IPS-NIHi11 (cell line): ENCODE measurements at places on chromosomes 2 and 18.

DNA sequence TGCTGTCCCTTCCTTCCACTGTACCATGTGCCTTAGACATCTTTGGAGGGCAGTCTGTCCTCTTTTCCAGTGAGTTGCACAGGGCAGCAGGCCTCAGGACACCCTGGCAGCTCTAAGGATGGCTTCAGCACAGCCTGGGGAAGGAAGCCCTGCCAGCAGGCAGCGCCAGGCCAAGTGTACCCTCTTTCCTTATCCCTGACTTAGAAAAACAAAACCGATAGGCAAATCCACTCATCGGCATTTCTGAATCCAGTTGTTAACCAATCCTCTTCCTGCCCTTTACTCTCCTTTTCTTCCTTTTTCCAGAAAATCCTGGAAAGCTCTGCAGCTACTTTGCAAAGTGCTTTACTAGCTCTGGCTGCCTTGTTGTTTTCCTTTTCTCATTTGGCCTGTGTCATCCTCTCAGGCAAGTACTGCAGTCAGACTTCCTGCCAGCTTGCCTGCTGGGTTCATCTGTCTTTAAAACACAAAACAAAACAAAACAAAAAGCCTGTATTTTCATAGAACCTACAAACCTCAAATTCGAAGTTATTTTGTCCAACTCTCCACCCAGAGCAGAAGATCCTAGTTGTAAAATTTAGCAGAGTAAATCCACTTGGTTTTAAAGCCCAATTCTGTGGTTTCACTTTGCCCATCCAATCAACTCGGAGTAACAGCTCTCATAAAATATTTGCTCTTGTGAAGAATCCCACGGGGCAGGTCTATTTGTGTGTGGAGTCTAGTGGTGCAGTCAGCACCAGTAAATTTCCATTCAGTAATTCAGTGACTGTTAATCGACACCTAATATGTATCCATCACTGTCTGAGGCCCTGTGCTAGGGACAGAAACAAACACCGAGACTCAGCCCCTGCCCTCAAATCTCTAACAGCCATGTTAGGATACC lies 45.2 kb downstream of the PCBP1 start:
- no peak for DNase-seq

GRCh38 chr2:71659868-71660518 lies 206.6 kb downstream of the DYSF start:
- DNase-seq = no peak

GRCh38 chr2:65368468-65368867 lies 63.9 kb downstream of the SPRED2 start:
- no peak for DNase-seq

- DNase-seq = no peak
Measured at GRCh38 chr18:13036622-13037320, 45.6 kb downstream of the CEP192 start.

DNA sequence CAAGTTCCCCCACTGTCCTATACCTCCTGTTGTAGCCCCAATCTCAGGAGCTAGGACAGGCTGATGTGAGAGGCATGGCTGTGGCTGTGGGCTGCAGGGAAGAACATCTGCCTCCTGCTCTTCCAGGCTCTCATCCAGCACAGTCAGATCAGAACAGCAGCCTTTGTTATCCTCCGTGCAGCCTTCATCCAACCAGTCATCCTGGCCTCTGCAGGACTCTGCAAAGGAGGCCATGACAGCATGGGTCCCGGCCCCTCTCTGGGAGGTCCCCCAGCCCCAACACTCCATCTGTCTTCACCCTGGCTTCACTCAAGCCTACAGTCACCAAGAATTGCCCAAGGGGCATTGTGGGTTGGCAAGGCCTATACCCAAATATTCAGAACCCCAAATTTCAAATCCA lies 223.2 kb upstream of the COPS8 start:
- no peak for DNase-seq

- DNase-seq = no peak
Measured at GRCh38 chr2:1234731-1235308, 178.4 kb upstream of the TPO start.

DNA sequence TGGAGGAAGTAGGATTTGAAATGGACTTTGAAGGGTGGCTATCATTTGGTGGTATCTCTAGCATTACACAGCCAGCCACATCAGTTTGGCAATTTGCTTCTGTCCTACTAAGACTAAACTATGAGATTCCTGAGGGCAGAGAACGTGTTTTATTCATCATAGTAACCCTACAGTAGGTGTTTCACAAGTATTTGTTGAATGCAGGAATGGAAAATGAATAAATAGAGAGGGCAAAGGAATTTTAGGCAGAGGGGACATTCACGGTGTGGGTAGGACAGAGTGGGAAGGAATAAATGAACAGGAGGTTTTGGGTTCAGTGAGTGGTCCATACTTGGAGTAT lies 15.7 kb upstream of the GPR39 start:
- no peak for DNase-seq

DNA sequence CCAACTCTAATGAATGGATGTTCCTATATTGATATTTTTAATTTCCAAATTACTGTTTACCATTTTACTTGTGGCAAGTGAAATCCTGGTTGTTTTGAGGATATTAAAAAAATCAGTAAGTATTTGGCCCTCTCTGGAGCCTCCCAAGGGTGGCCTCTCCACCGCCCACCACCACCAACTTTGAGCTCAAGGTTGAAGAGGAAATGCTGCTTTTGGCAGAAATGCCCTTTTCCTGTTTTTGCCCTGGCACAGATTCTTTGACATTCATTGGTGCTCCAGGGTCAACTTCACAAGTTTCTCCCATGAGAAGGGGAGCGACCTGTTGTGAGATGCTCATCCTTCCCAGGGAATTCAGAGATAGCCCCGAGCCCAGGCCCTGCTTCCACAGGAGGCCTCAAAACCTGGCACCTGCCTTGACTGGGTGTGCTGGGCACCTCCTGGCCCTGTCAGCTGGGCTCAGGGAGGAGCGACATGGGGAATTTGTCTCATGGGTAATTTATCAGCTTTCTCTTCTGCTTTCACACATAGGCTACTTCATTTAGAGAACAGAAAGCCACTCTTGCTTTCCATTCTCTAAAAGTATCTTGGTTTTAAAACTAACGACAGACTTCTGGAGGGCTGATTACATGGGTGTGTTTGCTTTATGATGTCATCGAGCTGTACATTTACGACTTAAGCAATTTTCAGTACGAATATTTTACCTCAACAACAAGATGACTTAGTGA lies 6.9 kb downstream of the CD8A start:
- no peak for DNase-seq

DNA sequence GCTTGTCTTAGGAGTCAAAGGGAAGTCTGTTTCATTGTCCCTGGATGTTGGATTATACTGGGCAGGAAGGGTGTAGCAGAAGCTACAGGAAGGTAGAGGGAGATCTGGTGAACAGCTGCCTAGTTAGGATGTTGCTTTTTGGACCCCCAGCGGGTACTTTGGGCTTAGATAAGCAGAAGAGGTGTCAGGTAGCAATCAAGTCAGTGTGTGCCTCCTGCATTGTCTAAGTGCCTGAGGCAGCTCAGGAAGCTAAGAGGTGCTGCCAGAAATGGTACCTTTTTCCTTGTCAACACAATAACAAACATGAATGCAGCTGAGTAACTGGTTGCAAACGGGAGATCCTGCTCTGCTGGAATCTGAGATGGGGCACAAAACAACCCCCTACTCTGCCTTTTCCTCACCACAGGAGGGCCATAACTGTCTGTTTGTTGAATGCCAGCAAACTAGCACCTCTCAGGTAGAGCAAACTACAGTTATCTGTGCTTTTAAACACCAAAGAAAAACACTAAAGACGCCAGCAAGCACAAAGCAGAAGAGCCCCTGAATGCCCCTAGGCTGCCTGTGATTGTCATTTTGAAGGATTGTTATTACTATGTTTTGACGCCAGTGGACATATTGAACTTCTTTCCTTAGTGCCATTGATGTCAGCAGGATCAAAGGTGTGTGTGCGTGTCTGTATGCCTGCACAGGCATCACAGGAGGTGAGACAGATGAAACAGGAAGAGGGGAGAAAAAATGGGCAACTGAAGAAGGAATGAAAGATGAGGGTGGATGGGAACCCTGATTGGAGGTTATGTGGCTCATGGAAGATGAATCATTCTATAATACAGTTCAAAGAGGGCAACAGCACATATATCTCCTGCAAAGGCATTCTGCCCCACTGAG lies 151.4 kb downstream of the ETAA1 start:
- peak; percentile 19 for DNase-seq

- DNase-seq = no peak
Measured at GRCh38 chr2:110662560-110662959, 15.3 kb downstream of the BUB1 start.

DNA sequence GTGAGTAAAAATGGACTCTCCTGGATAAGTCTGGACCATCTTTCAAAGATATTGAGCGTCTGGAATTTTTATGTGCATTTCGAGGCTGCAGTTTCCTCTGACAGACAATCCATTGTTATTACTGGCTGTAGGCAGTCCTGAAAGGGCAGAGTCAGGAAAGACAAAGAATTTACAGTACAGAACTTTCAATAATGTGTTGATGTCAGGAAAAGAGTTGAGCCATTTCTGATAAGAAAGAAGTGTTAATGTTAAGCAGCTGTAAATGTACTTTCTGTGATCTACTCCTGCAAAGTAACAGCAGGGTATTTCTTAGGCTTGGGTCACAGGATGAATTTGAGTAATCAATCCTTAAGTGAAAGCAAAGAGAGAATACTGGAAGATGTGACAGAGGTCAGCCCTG lies 29.8 kb downstream of the TSPYL6 start:
- no peak for DNase-seq

- no peak for DNase-seq
Measured at GRCh38 chr2:203763938-203764664, 57.7 kb downstream of the CD28 start.

GRCh38 chr18:36829362-36830157 lies 633 bp downstream of the KIAA1328 start:
- no peak for DNase-seq

DNA sequence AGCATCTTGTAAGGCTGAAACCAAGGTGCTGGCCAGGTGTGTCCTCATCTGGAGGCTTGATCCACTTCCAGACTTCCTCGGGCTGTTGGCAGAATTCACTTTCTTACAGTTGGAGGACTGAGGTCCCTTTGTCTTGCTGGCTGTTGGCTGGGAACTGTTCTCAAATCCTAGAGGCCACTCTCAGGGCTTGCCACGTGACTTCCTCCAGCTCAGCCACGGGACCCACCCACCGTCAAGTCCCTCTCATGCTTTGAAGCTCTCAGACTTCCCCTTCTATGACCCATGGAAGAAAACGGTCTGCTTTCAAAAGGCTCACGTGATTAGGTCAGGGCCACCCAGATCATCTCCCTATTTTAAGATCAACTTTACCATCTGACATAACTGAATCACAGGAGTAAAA lies 77.1 kb downstream of the SMAD4 start:
- no peak for DNase-seq

- no peak for DNase-seq
Measured at GRCh38 chr18:76486038-76486437, 9.0 kb downstream of the ZNF516 start.

- no peak for DNase-seq
Measured at GRCh38 chr2:223589901-223590300, 12.3 kb downstream of the SCG2 start.

GRCh38 chr18:48254077-48254602 lies 155.0 kb downstream of the ZBTB7C start:
- DNase-seq = no peak

DNA sequence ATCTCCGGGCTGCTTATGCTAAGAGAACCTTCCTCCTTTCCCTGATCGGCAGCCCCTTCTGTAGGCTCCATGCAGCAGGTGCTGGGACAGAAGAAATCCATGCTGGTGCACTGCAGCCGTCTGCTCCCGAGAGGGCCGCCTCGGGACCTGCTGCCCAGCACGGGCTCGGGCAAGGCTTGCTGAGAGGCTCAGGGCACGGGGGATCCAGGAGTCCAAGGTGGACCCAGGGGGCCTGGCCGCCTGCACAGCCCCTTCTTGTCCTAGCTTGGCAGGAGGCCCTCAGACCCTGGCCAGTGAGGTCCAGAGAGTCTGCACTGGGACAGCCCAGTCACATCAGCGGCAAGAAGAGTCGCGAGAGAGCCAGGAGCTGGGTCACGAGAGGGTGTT lies 13.3 kb upstream of the DUSP2 start:
- no peak for DNase-seq

- no peak for DNase-seq
Measured at GRCh38 chr2:237290261-237290660, 123.7 kb downstream of the COL6A3 start.

DNA sequence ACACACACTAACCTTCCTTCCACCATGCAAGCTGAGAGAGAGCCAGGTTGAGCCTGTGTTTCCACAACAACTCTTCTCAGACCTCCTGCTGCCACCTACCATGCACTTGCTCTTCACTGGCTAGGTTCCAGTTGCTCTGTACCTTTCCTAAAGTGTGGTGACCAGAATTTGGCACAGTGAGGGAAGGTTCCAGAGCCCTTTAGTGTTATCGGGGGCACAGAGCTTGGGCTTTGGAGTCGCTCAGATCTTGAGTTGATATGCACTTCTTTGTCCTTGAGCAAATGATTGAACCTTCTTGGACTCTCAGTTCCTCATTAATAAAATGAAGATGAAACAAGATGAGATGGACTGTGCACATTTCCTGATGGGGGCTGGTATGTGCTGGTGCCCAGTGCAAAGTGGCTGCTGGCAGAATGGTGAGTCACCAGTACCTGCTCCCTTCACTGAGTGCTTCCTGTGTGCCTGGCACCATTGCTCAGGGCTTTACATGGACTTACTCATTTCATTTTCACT lies 47.1 kb downstream of the NEDD4L start:
- DNase-seq = no peak

GRCh38 chr2:30641765-30642345 lies 165.4 kb downstream of the CAPN13 start:
- DNase-seq = no peak

- DNase-seq = no peak
Measured at GRCh38 chr18:10726198-10727068, 200.6 kb downstream of the NAPG start.

DNA sequence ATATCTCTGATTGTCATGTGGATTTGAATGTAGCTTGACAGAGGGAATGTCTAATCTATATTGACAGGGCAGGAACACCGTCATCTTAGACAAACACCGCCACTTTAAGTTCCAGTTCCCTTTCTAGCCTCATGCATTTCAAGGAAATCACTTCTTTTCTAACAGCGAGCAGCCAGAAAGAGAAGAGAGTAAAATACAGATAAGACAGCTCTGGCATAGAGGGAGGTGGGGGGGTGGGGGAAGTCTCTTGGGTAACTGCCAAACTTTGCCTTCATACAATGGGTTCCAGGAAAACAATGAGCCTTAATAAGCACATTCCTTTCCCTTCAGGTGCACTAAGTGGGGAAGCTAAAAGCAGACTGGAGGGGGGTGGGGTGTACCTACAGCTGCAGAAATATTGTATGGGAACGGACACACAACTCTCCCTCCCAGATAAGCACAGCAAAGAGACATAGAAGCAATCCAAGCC lies 37.2 kb downstream of the CASP10 start:
- DNase-seq = peak; percentile 41

- no peak for DNase-seq
Measured at GRCh38 chr2:196384729-196385128, 213.4 kb upstream of the STK17B start.

DNA sequence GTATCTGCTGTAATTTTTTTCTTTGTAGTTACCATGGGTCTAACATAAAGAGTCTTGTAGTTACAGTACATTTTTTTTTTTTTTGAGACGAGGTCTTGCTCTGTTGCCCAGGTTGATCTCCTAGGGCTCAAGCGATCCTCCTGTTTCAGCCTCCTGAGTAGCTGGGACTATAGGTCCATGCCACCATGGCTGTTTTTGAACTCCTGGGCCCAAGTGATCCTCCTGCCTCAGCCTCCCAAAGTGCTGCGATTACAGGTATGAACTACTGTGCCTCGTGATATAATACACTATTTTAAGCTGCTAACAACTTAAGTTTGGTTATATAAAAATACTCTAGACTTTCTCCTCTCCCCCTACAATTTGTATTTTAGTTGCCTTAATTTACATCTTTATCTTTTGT lies 46.3 kb downstream of the ASB1 start:
- no peak for DNase-seq
